Adipocyte (in vitro differentiated cells): ENCODE measurements at places on chromosomes 3 and 15.

DNA sequence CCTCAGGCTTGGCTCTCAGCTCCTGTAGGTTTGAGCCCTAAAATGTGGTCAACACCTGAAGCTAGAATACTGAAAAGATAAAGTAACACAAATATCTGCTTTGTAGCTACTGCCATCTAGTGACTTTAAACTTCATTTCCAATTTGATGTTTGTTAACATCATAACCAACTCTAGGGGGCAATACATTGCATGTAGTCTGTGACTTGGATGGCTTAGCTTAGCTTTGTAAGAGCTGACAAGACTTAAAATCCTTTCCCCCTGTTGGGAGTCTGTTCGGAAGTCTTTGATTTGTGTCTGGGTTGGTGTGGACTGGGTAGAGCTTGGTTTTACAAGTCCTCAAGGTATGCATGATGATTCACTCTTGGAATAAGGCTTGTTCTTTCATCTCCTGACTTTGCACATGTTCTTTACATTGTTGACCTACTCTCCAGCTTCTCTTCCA lies 51.7 kb downstream of the SCN11A start:
- DNase-seq = peak; percentile 81

DNA sequence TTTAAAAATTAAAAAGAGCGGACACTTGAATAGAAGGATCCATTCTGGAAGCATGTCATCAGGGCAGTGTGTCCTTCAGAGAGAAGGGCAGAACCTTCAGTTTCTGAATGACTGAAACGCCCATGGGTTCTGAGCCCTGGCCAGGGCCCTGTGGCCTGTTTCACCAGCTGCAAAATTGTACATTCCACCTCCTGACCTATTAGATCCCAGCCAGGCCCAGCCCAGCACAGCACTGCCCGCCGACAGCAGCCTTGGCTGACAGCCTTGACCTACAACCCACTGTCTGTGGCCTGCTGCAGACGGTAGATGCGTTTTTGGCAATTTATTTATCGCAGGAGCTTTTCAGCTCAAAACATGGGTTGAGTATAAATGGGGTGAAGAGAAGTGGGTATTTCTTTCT lies 5.9 kb upstream of the POLG start:
- DNase-seq = no peak

DNA sequence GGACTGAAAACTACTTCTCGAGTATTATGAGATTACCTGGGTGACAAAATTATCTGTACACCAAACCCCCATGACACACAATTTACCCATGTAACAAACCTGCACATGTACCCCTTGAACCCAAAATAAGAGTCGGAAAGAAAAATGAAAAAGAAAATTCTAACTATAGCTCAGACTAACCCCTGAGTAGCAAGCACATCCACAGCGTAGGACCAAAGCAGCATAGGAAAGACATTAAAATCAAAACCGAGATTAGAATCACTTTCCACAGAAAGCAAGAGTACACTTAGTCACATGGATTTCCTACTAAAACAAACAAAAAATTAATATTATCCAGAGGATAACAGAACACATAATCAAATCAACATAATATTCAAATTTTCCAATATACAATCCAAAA lies 6.3 kb upstream of the PIK3CA start:
- no peak for DNase-seq

- DNase-seq = peak; percentile 36
Observed at GRCh38 chr3:47669026-47669749, 90.5 kb upstream of the CSPG5 start.

GRCh38 chr15:34818526-34818925 lies 23.2 kb upstream of the ACTC1 start:
- no peak for DNase-seq

DNA sequence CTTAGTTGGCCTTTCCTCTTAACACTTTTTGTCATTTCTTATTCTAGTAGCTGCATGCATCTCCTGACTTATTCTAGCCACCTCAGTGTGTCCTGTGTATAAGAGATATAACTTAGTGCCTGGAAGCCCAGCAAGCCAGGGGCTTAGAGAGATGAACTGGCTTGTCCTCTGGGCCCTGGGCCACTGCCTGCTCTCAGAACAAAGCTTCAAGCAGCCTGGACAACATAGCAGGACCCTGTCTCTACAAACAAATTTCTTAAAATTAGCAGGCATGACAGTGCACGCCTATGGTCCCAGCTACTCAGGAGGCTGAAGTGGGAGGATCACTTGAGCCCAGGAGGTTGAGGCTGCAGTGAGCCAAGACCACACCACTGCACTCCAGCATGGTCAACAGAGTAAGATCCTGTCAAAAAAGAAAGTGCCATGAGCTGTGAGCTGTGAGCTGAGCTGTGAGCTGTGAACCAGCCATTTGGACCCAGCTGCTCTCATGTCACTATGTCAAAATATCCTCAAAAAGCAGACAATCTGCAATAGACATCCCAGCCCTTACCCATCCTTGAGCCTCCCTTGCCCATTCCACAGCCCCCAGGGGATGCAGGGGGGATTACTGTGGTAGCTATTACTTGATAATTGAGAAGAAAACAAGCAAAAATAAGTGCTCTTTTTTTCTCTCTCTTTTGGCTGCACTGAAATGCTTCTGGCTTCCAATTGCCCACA lies 174.5 kb downstream of the OPA1 start:
- DNase-seq = no peak
